ENCODE measurements at places on chromosomes 7 and 10.

DNA sequence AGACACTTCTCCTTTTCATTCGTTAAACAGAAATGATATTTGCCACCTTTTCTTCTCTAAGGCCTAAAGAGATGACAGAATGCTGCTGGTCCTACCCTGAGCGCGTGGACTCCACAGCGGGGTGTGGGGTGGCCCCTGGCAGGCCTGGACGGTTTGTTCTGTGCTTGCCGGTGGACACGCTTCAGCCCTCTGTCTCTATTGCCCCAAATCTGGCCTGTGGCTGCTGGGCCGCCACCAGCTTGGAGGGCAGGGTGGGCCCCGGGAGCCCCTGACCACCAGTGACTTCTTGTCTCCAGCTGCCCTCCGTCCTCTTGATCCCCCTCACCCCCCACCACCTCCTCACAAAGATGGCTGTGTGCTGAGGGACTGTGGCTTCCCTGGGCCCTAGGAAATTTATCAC is 5.7 kb downstream of the CHST3 start:
- DNase-seq: no peak

GRCh38 chr10:75774783-75775490 is 343.5 kb downstream of the LRMDA start:
- no peak for DNase-seq

DNA sequence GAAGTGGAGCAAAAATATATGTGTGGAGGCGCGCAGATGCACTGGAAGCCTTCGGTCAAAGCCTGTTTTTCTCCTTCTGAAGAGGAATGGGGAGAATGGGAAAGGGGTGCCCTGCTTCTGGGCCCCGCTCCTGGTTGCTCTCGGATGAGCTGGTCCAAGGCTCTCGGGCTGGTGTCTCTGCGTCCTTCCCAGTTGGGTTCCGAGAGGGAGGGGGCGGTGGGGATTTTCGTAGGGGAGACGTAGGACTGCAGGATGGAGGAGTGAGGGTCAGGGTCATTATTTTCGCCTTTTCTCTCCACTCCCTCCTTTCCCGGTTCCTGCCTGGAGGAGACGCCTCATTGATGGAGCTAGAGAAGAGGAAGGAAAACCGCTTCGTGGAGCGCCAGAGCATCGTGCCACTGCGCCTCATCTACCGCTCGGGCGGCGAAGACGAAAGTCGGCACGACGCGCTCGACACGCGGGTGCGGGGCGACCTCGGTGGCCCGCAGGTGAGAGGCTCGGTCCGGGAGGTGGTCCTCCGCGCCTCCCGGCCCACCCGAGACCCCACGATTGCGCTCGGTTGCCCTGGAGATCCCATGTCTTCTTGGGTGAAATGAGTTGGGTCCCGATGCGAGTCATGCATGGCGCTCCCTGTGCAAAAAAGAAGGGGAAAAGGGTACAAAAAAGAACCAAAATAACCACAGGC is 790 bp downstream of the ADAM22 start:
- peak; percentile 15 for DNase-seq

GRCh38 chr10:14736043-14736442 is 38.7 kb downstream of the FAM107B start:
- DNase-seq: no peak

GRCh38 chr10:102352066-102352715 is 43.3 kb upstream of the NFKB2 start:
- DNase-seq: peak; percentile 78

DNA sequence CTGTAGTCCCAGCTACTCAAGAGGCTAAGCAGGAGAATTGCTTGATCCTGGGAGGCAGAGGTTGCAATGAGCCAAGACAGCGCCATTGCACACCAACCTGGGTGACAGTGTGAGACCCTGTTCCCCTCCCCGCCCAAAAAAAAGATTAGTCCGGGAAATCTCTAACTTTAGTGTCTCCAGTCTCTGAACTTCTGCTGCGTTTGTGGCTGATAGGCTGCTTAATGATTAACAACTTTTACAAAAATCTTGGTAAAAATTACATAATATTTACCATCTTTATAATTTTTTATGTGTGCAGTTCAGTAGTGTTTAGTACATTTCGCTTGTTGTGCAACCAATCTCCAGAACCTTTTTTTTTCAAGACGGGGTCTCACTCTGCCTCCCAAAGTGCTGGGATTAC is 9.7 kb upstream of the PLAU start:
- no peak for DNase-seq

DNA sequence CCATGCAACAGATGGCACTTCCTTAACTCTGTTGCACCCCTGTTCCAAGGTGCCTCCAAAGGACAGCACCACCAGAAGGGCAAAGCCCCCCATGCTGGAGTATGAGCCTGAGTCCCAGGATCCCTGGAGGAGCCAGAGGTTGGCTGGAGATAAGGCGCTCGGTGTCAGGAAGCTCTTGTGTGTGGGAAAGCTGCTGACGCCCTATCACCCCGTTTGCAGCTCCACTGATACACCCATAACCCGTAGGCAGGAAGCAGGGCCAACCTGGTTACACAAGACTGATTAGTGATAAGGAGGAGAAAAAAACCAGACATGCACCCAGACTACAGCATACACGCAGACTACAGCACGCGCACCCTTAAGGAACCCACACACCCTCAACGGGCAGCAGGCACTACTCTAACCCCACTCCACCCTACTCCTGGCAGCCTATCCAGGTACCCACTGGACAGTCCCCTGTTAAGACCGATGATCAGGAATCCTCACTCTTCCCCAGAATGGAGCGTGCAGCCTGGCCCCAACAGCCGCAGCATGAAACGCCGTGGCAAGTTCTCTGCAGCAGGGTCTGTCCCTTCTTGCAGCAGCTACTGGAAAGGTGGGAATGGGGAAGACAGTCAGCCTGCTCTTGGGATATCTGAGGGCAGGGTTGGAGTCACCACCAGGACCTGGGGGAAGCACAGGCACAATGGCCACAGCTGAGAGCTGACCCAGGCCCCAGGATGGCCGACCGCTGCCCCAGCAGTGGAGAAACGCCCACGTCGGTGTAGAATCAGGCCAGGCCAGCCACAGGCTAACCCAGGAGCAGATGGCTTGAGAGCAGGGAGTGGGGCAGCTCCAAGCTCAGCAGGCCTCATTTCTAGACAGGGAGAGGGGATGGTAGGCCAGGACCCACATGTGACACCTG is 38.3 kb upstream of the TUBB8 start:
- DNase-seq: no peak

GRCh38 chr10:124798364-124798763 is 3.3 kb upstream of the ABRAXAS2 start:
- DNase-seq: no peak
